ENCODE measurements at places on chromosomes 2 and 18.

GRCh38 chr2:28624793-28625701 lies 126.6 kb upstream of the PPP1CB start:
- DNase-seq: peak; percentile 39

DNA sequence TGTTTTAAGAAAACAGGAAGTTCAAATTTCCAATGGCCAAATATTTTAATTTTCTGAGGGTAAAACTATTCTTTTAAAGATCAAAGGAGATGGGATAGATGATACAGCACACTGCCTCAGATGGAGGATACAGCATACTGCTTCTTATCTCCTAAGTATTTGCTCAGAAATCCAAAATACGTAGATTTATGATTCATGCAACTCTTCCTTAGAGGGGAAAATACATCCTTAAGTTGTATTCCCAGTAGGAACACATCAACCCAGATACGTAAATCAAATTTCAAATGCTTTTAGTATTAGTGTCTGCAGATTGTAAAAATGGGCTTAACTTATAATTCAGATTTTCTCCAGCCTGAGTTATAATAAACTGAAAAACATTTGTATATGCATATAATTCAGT lies 235.2 kb downstream of the ZNF385B start:
- no peak for DNase-seq

- DNase-seq: no peak
Observed at GRCh38 chr2:102789349-102790090, 27.7 kb downstream of the TMEM182 start.

DNA sequence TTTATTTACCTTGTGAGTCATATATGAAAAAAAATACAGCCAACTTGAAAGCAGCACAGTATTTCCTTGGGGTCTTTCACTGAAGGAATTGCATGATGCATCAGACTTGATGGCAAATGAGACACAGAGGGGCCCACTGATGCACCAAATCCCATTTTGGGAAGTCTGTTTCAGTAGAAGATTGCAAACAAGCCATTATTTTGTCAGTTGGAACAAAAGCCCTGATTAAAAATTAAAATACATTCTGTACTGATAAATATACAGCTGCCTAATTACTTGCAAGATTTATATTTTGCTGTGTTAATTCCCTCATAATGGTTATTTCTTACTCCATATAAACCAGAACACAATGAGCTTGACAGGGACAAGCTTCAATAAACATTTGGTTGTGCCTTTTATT lies 370.4 kb downstream of the SUCLG1 start:
- DNase-seq: no peak

- no peak for DNase-seq
Observed at GRCh38 chr2:134491771-134492441, 226.9 kb downstream of the TMEM163 start.

GRCh38 chr2:240934701-240935102 lies 28.6 kb downstream of the CROCC2 start:
- DNase-seq: no peak

- no peak for DNase-seq
Observed at GRCh38 chr2:56130463-56131070, 53.2 kb upstream of the CCDC85A start.

- no peak for DNase-seq
Observed at GRCh38 chr2:38203446-38203810, 127.5 kb upstream of the CYP1B1 start.

DNA sequence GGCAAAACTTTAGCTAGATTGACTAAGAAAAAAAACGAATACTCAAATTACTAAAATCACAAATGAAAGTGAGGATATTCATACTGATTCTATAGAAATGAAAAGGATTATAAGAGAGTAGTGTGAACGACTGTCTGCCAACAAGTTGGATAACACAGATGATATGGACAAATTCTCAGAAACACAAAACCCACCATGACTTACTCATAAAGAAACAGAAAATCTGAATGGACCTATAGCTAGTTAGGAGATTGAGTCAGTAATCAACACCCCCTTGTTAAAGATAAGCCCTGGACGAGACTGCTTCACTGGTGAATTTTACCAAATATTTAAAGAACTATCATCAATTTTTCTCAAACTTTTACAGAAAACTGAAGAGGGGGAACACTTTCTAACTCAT lies 108.8 kb upstream of the TMEM200C start:
- no peak for DNase-seq

GRCh38 chr18:7812431-7813063 lies 245.4 kb downstream of the PTPRM start:
- no peak for DNase-seq

GRCh38 chr2:114049826-114050225 lies 159.9 kb downstream of the ACTR3 start:
- no peak for DNase-seq

DNA sequence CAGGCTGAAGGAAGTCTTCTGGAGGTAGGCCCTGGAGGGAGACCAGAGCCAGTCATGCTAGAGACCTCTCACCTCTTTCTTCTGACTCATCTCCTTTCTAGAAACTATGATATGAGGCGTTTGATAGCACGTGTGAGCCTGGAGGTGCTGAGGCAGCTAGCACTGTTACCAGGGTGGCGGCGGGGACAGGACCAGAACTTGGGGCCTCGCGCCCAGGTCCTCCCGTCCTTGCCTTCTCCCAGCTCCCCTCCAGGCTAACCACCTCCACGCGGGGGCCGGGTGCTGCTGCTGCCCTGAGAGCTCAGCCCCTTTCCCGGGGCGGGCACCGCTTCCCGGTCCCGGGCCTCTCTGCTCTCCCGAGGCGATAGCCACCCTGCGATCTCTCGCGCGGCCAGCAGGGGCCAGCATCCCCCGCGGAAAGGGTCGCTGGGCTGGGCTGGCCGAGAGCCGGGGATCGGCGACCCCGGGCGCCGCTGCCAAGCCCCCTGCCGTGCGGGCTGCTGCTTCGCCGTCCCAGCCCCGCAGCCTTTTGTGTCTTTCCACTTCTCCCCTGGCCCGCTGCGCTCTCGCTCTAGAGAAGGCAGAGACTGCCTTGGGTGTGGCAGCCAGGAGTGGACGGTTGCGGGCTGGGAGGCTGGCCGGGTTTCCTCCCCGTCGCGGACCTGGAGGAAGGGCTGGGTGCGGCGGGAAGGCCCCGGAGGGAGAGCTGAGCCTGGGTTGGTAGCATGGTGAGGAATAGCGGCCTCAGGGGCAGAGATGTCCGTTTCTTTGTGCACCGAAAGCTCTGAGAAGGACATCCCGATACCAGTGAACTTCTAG lies 49.1 kb downstream of the TMEM17 start:
- DNase-seq: peak; percentile 36

GRCh38 chr2:524442-524841 lies 152.8 kb downstream of the TMEM18 start:
- DNase-seq: no peak

GRCh38 chr18:35324926-35325655 lies 19.1 kb downstream of the ZNF24 start:
- DNase-seq: no peak

GRCh38 chr2:26399771-26400376 lies 1.8 kb upstream of the DRC1 start:
- no peak for DNase-seq
